Sciatic nerve (tissue), 2 donors: ENCODE measurements at places on chromosomes 12 and 14.
A peak's percentile ranks its signal among the peaks of the same experiment; 100 is the strongest.

DNA sequence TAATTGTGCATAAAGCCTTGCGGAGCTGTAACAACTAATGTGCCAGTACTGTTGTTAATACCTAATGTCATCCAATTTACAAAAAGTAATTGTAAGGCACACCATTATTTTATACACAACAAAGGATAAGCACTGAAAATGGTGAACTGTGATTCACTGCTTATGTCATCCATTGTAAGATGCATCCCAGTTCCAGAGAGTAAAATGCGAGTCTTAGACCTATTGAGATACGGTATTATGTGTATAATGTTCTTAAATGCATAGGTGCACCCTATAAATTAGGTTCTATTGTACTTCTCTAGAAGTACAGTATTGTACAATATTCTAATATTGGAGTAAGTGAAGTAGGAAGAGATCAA lies 406 bp downstream of the PARP2 start:
- DNase-seq: no peak

GRCh38 chr12:26825459-26826016 lies 7.5 kb downstream of the ITPR2 start:
- no peak for DNase-seq

GRCh38 chr12:117063162-117063911 lies 35.9 kb downstream of the TESC start:
- DNase-seq: no peak

DNA sequence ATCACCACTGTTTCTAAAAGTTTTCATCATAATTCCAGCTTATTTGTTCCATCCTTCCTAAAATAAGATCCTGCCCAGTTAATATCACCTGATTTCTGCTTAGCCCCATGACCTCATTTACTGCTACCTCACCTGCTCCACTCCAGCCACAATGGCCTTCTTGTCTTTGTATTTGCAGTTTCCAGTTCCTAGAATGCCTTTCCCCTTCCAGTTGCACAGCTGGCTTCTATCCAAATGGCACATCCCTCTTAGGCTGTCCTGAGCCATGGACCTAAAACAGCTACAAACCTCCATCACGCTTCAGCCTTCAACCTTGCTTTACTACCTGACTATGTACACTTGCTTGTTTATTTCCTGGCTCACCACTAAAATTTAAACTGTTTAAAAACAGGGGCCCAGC lies 6.5 kb upstream of the LGMN start:
- no peak for DNase-seq

- DNase-seq: no peak
Measured at GRCh38 chr14:56107615-56108014, 10.6 kb upstream of the PELI2 start.

DNA sequence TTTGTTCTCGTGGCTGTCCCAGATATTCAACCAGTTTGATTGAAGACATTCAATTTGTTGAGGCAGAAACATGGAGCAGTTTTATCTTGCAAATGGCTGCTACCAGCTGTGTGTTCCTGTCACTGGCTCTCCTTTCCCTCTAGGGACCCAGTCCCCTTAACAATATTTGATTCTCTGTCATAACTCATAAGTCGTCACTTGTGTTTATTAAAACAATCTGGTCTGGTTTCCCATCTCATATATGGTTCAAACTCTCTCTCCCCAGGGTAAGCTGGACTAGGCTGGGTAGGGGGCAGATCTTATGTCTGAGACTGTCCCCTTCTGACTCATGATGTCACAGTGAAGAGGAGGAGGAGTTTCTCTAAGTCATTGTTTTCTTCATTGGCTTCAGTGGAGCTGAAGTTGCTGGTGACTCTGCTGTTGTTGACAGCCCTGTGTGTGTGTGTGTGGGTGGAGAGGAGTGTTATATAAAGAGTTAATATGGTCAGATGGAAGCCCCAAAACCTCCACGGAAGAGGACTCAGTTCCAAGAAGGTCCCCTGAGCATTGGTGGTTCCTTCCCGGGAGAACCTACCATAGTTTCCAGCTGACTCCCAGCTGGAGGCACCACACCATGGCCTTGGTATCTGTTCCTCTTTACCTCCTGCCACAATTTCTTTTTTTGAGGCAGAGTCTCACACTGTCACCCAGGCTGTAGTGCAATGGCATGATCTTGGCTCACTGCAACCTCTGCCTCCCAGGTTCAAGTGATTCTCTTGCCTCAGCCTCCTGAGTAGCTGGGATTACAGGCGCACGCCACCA lies 16.1 kb upstream of the GNG2 start:
- DNase-seq: no peak

GRCh38 chr12:12803186-12803585 lies 10.0 kb upstream of the DDX47 start:
- DNase-seq: no peak

GRCh38 chr12:60981473-60981872 lies 1278.7 kb upstream of the USP15 start:
- no peak for DNase-seq

GRCh38 chr14:90428676-90429075 lies 31.8 kb downstream of the CALM1 start:
- DNase-seq: no peak

DNA sequence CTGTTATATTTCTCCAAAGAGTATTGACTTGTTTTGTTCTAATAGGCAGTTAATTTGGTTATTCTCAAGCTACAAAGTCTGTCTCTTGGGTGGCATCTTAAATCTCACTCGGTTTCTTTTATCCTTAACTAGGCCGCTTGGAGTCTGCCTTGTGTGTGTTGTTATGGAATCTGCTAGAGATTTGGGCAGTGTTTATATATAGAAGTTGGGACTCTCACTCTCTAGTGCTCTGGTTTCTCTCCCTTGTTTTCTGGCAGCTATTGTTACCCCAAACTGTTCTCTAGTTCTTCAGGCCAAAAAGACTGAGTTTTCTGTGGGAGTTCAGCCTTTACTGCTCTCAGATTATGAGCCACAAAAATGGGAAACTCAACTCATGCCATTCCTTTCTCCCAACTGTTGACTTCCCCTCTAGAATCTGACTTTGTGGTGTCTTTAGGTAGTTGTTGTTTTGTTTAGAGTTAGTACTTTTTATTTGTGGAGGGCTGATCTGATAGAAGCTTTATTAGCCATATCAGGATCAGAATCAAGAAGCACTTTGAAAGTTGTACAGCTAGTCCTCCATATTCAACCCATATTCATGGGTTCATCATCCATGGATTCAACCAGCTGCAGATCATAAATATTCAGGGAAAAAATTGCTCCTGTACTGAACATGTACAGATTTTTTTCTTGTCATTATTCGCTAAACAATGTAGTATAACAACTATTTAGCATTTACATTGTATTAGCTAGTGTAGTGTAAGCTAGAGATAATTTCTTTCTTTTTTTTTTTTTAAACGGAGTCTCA lies 11.2 kb downstream of the PSMA6 start:
- DNase-seq: no peak

- DNase-seq: no peak
Measured at GRCh38 chr12:77319166-77319565, 253.8 kb upstream of the E2F7 start.

- DNase-seq: peak; percentile 85
Measured at GRCh38 chr12:2752676-2753371, 41.9 kb upstream of the FKBP4 start.

- no peak for DNase-seq
Measured at GRCh38 chr12:24820872-24821271, 128.0 kb downstream of the BCAT1 start.

DNA sequence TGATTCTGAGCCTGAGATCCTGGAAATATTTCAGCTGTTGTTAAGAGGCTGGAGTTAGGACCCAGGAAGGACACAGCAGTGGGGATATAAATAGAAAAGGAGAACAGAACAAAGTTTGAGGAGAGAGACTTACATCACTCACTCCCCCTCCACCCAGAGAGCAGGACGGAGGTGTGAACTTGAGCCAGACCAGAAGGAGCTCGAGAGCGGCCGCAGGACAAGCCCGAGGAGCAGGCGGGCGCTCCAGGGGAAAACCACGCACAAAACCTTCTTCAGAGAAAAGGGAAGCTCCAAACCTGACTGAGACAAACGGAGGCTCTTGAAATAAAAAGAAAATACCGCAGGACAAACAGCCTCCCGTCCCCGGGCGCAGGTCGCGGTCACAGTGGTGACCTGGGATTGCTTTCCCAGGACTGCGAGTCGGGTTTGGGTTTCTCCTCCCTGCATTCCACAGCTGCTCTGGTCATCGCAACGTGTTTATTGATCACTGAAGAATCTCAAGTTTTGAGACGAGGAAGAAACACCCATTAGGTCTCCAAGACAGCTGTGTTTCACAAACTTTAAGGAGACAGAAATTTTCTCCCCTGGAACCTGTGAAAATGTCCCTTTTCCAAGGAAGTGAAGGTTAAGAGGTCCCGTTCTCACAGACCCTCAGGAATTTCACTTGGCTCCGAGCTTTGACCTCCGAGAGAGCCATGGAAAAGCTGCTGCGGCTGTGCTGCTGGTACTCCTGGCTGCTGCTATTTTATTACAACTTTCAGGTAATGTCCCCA lies at the start of gene ADGRD1:
Gene ADGRD1, plus strand, starts transcription at position 137 of the 773 bp plus-strand sequence. Its CDS starts 559 bp downstream, at position 696.
- peak; percentile 87 for DNase-seq

- no peak for DNase-seq
Measured at GRCh38 chr14:105841022-105842009, 314.9 kb downstream of the TMEM121 start.

- no peak for DNase-seq
Measured at GRCh38 chr12:54967461-54967860, 17.1 kb downstream of the TESPA1 start.

DNA sequence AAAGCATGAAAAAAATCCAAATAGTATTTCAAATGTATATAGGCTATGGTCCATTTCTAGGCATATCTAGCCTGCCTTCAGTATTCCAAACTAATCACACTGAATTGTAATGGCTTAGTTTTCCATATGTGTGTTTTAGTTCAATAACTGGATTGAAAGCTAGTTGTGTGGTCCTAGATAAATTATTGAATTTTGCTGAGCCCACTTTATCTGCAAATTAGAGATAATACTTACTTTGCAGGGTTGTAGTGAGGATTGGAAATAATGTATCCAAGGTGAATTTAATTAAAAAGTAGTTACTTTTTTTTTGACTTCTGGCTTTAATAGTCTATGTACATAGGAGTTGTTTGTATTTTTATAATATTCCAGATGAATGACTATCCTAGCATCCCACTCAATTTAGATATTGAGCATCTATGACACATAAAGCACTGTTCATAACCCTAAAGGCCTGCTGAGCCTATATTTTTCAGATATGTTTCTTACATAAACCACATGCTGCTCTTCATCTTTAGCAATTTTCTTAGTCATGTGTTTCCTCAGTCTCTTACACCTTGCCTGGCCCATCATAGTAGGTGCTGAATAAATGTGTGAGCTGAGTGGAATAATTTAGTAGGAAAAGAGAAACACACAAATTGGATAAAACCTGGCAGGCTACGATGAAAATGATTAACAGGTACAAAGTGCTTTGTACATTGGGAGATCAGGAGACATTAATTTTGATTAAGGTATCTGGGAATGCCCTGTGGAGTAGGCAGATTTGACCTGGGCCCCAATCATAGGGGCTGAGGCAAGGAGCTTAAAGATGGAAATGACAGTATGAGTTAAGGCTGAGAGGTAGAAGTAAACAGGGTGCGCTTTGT lies 1.1 kb upstream of the ATP23 start:
- DNase-seq: no peak

GRCh38 chr12:44381341-44381740 lies 494.8 kb downstream of the NELL2 start:
- DNase-seq: no peak

DNA sequence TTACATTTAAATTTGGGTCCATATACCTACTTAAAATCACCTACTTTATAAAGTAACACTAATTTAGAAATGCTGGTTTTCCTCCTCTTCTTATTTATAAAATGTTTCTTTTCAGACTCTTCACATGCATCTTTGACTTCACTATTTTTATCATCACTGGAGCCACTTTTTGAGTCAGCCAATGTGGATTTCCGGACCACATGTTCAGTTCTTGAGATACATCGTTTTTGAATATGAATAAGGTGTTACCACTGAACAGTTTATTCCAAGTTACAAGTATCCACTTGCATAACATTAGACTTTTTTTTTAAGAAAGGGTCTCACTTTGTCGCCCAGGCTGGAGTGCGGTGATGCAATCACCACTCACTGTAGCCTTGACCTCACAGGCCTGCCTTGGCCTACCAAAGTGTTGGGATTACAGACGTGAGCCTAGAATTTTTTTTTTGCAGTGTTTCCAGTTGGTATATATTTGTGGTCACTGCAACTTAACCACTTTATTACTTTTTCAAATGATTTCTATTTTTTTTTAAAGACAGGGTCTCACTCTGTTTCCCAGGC lies 5.7 kb downstream of the FNTB start:
- DNase-seq: no peak

- DNase-seq: no peak
Measured at GRCh38 chr12:12903642-12904609, 12.6 kb downstream of the GPRC5A start.

GRCh38 chr14:58904776-58905175 lies 267.0 kb downstream of the DACT1 start:
- DNase-seq: no peak

DNA sequence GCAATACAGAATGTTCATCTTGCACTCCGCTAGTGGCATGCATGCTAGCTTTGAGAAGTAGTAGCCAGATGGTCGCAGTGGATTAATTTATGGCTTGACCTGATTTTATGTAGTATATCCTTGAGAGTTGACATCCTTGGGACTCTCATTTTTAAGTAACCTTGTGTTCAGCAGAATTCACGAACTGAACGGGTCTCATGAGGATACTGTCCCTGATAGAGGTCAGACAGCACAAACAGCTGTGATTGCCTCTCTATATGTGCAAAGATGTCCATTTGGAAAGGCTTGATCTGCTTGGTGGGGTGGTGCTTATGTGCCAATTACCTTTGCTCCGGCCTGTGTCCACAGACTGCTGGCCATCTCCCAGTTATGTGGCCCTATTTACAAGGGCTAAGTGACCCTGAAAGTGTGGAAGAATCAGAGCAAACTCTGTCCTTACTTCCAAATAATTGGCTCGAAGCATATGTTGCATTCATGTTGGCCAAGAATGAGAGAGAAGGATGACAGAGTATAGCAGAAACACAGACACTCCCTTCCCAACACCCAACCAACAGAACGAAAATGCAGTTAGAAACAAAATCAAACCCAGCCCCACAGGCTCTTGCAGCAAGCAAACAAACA lies 167.1 kb downstream of the CRADD start:
- no peak for DNase-seq

GRCh38 chr12:62606654-62607053 lies 140.0 kb downstream of the MON2 start:
- DNase-seq: no peak

DNA sequence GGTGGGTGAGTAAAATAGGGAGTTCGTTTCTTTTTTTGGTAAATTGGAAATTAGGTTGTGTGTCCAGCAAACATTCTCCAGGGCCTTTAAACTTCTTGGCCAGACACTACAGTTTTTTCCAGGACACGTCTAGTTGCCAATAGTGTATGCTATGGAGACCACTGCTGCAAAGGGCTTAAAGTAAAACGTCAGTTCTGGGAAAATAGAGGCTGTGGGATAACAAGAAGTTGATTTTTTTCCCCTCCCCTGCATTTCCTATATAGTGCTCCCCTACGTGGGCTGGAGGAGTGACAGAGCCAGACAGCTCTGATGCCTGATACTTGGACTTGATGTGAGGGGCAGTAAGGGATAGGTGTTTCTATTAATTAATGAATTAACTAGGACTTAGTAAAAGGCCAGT lies 2.4 kb downstream of the ACVR1B start:
- no peak for DNase-seq
